ENCODE measurements at places on chromosomes 7 and 10. TPM values are rescaled to one million over a fixed set of nuclear protein-coding genes. Genes with fewer than 3 reads are reported as not detected.

- H3K4me3 ChIP-seq: no peak overlapping the region
- H3K27me3 ChIP-seq: peaks cover 17% of the 10 kb centered on the region
- H3K27ac ChIP-seq: no peak overlapping the region
- DNase-seq: no peak
Observed at GRCh38 chr10:101841826-101842225, 1.8 kb downstream of the KCNIP2 start.

- no peak overlapping the region for H3K4me3 ChIP-seq
- no peak overlapping the region for H3K27ac ChIP-seq
- no peaks in the 10 kb centered on the region for H3K27me3 ChIP-seq
- H3K4me1 ChIP-seq: no peaks in the 10 kb centered on the region
- DNase-seq: no peak
Observed at GRCh38 chr10:85333594-85333993, 1005.2 kb downstream of the CCSER2 start.

GRCh38 chr7:70484255-70484654 is 647.7 kb upstream of the GALNT17 start:
- H3K27ac ChIP-seq: no peak overlapping the region
- H3K27me3 ChIP-seq: no peaks in the 10 kb centered on the region
- H3K4me1 ChIP-seq: no peaks in the 10 kb centered on the region
- H3K4me3 ChIP-seq: no peak overlapping the region
- no peak for DNase-seq

GRCh38 chr10:58453105-58453504 is 59.6 kb upstream of the BICC1 start:
- H3K27ac ChIP-seq: no peak overlapping the region
- H3K4me3 ChIP-seq: no peak overlapping the region
- no peaks in the 10 kb centered on the region for H3K4me1 ChIP-seq
- no peaks in the 10 kb centered on the region for H3K27me3 ChIP-seq
- DNase-seq: no peak
- no peaks in the 10 kb centered on the region for H3K36me3 ChIP-seq

DNA sequence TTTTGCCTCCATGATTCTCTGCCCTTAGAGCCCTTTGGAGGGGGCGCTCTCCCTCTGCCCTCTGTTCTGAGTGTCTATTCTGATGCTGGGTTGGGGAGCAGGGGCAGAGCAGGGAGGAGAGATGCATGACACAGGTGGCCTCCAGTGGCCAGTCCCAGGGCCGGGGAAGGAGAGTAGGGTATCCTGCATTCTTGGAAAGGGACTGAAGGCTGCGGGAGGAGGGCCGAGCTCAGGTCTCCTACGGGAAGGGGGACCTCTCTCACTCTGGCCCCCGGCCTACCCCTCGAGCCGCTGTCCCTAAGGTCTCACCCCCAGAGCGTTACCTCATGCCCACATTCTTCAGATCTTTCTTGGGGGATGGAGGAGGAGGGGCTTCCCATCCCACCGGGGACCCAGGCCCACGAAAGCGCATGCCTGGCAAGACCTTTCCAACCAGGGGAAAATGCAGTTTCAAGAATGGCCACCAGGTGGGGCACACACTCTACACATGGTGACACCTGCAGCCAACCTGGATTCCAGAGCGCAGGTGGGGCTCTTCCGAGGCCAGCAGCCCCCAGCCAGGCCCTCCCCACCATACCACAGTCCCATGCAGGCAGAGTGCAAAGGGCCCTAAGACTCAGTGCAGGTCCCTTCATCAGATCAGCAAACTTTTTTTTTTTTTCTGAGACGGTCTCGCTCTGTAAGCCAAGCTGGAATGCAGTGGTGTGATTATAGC is 86.4 kb downstream of the MYL10 start:
- H3K36me3 ChIP-seq: no peaks in the 10 kb centered on the region
- H3K4me1 ChIP-seq: no peaks in the 10 kb centered on the region
- H3K4me3 ChIP-seq: no peak overlapping the region

DNA sequence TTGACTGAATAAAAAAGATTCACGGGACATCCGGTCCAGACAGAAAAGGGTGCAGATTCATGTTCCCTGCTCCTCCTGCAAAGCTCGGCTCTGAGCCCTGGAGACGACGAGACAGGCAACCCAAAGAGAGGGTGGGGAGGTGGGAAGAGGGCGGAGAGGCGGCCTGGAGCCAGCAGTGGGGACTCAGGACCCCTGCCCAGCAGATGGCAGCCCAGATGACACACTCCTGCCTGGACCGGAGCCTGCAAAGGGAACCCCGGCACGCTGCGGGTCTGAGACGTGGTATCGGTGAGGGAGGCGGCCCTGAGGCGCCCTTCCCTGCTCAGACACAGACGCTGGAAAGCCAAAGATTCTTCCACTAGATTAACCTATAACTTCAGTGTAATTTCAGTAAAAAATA is 250.8 kb downstream of the ELFN1 start:
- H3K4me1 ChIP-seq: peaks cover 72% of the 10 kb centered on the region
- H3K36me3 ChIP-seq: peaks cover 31% of the 10 kb centered on the region
- no peak overlapping the region for H3K4me3 ChIP-seq

GRCh38 chr10:30773501-30773900 is 143.9 kb upstream of the LYZL2 start:
- no peak overlapping the region for H3K27ac ChIP-seq
- no peaks in the 10 kb centered on the region for H3K4me1 ChIP-seq
- no peaks in the 10 kb centered on the region for H3K36me3 ChIP-seq
- H3K27me3 ChIP-seq: peaks cover 8% of the 10 kb centered on the region
- no peak overlapping the region for H3K4me3 ChIP-seq

DNA sequence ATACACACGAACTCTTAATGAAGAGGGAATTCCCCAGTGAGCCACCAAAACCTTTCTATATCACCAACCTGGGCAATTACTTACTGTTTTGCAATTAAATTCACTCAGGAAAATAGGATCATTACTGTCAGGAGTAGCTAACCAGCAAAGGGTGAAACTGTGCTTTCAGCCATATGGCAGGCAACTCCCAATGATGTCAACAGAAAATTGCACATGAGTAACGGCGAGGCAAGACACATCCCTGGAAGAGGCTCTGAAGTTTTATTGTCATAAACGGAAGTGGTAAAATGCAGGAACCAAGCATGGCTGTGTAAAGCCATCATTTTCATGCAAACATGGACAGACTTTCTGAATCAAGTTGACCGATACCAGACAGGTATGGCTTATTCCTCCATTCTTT is 548.9 kb upstream of the AUTS2 start:
- no peaks in the 10 kb centered on the region for H3K36me3 ChIP-seq
- no peaks in the 10 kb centered on the region for H3K27me3 ChIP-seq
- no peaks in the 10 kb centered on the region for H3K4me1 ChIP-seq
- DNase-seq: no peak
- H3K4me3 ChIP-seq: no peak overlapping the region
- H3K27ac ChIP-seq: no peak overlapping the region

GRCh38 chr10:89665302-89665701 is 20.3 kb upstream of the PANK1 start:
- H3K27ac ChIP-seq: no peak overlapping the region
- no peaks in the 10 kb centered on the region for H3K4me1 ChIP-seq
- no peaks in the 10 kb centered on the region for H3K36me3 ChIP-seq
- H3K4me3 ChIP-seq: no peak overlapping the region
- H3K27me3 ChIP-seq: peaks cover 30% of the 10 kb centered on the region

GRCh38 chr10:79137826-79138225 is 69.1 kb downstream of the ZMIZ1 start:
- peak overlapping the region; percentile 93 for H3K27ac ChIP-seq
- H3K36me3 ChIP-seq: peaks cover 4% of the 10 kb centered on the region
- H3K4me1 ChIP-seq: peaks cover 66% of the 10 kb centered on the region
- peak overlapping the region; percentile 80 for H3K4me3 ChIP-seq
- no peaks in the 10 kb centered on the region for H3K27me3 ChIP-seq

DNA sequence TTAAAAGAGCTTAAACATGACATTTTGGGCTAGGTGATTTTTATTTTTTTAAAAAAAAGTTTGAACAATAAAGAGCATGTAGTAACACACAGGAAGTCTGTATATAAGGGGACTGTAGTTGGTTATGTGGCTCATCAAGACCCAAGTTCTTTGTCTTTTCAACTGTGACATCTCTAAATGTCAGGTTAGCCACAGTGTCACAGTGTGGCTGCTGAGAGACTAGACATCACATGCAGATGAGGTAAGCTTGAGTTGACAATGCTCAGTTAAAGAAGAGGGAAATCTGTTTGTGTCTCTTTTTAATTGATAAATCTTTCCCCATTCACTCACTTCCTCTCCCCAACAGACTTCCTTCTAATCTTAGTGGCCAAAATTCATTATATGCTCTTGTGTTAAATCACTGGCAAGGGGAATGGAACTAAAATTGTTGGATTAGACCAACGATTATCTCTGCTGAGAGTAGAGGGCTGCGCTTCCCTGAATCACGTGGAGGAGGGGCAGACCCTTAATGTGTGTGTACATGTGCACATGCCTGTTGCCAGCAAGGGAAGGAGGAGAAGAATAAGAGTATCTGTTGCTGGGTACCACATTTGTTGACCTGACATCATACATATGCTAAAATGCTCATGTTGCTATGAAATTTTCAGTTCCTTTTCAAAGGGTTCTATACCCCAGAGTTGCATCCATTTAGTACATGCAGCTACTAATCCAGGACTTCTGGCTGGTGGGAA is 78.3 kb downstream of the MMRN2 start:
- no peak overlapping the region for H3K4me3 ChIP-seq
- peaks cover 10% of the 10 kb centered on the region for H3K4me1 ChIP-seq
- no peaks in the 10 kb centered on the region for H3K27me3 ChIP-seq

DNA sequence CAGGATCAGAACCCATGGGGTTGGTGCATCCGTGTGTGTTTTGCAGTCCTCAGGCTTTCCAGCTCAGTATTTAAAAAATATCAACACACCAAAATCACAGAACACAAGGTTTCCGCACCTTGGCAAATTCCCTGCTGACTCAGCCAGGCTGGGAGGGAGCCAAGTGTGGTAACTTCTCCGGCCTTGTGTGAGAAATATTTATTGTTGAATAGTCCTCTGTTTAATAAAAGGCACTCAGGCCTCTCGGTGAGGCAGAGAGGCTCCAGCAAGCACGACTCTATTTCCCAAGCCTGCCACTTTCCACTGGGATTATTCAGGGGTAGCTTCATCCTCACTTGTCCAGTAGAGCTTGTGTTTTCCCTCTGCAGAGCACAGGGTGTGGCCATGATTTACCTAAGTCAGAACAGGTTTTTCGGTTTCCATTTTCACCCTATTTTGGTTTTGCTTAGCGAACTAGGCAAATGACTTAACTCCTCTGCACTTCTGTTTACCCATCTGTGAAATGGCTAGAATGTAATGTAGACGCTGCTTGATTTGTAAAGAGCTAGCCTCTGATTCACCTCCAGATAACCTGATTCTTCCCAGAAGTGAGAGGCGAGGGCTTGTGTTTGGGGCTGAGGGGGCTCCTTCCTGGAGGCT is 13.0 kb upstream of the CHST15 start:
- DNase-seq: no peak
- H3K4me3 ChIP-seq: no peak overlapping the region
- peaks cover 10% of the 10 kb centered on the region for H3K4me1 ChIP-seq
- H3K36me3 ChIP-seq: no peaks in the 10 kb centered on the region

DNA sequence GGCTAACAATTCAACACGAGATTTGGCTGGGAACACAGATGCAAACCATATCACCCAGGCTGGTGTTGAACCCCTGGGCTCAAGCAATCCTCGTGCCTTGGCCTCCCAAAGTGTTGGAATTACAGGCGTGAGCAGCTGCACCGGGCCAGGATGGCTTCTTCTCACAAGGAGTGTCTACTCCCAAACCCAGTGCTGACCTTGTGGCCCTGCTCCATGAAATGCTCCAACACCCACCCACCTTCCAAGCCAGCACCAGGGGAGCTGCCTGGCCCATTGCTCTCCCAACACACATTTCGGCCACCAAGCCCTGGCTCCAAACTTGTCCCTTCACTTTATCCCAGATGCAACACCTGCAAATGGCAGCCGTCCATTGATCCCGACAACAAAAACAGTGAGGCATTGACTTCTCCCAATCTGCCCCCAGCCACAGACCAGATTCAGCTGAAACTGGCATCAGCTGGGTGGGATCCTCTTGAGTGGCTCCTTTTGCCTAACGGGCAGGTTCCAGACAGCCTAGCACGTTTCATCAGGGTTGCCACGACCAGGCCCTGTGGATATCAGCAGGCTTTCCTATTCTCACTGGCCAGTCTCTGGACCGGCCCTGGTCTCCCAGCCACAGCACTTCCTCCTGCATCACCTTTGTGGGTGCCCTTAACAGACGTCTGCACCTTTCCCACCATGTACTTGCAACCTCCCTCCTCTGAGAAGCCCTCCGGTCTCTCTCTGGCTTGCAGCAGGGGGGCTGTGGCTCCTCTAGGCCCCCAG is 105.7 kb upstream of the CARD11 start:
- no peak for DNase-seq
- H3K4me3 ChIP-seq: no peak overlapping the region
- no peaks in the 10 kb centered on the region for H3K27me3 ChIP-seq

DNA sequence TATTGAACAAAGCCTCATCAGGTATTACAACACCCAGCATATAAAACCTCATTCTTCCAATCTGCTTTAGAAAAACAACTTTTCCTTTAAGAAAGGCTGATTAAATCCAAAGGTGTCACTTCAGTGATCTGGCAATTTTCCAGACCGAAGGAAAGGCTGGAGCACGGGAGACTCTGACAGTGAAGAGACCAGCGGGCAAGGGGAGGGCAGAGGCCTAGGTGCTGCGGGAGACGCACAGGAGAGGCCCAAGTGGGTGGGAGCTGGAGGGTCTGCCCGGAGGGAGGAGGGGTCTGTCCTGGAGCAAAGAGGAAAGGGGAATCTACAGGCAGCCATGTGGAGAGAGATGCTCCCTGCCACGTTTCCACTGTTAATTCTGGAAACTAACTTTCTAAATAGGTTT is 24.3 kb upstream of the PPP2R2D start:
- DNase-seq: no peak
- no peaks in the 10 kb centered on the region for H3K36me3 ChIP-seq
- H3K27ac ChIP-seq: no peak overlapping the region
- no peak overlapping the region for H3K4me3 ChIP-seq

The TEX47 gene
- not detected for total RNA-seq

The BLOC1S2 gene
- total RNA-seq: 54.6 TPM

The SPDYE11 gene
- not detected for total RNA-seq

The PRTFDC1 gene
- 2.9 TPM for total RNA-seq

The FAM25C gene
- total RNA-seq: not detected

The CNPY4 gene
- 32.4 TPM for total RNA-seq

The TAF3 gene
- 14.6 TPM for total RNA-seq

The HDAC9 gene
- 0.92 TPM for total RNA-seq

The OR2A42 gene
- not detected for total RNA-seq

The NOS3 gene
- 12.2 TPM for total RNA-seq

All from activated CD8-positive, alpha-beta T cell treated with anti-CD3 and anti-CD28 coated beads, Interleukin-2, amount 10 ng/mL, durations not matched to agents 7 days and 5 days (primary cell).